ENCODE measurements at places on chromosomes 1 and 21. TPM values are rescaled to one million over a fixed set of nuclear protein-coding genes. Genes with fewer than 3 reads are reported as not detected.

EXO5 gene
- total RNA-seq: 16.3 TPM

GNAT2 gene
- not detected for total RNA-seq

CEP170 gene
- total RNA-seq: 39.8 TPM

AHCYL1 gene
- total RNA-seq: 50.4 TPM

HMCN1 gene
- total RNA-seq: 0.21 TPM

Data from activated CD4-positive, alpha-beta T cell treated with anti-CD3 and anti-CD28 coated beads, Interleukin-2, amount 10 ng/mL, durations not matched to agents 7 days and 5 days (primary cell).